ENCODE measurements at places on chromosomes 2 and 18.

DNA sequence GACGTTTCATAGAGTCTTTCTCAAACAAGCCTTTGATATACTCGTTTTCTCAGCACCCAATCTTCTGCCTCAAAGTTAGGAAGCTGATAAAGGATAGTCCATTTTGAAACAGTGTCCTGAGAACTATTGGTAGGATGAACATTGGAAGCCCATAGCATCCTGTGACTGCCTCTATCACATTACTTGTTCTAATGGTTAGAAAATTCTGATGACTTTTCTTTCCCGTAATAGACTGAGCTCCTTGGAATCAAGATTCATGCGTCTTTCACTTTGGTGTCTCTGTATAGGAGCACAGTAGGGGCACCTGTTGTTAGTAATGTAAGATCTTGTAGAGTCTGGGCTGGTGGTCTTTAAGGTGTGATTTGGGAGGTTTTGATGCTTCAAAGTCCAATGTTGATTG, 87.1 kb downstream of the SETBP1 start:
- no peak for DNase-seq

GRCh38 chr18:36188916-36189315, 1.6 kb downstream of the MOCOS start:
- DNase-seq, result no peak

GRCh38 chr2:71832844-71833243, 314.8 kb downstream of the CYP26B1 start:
- no peak for DNase-seq

DNA sequence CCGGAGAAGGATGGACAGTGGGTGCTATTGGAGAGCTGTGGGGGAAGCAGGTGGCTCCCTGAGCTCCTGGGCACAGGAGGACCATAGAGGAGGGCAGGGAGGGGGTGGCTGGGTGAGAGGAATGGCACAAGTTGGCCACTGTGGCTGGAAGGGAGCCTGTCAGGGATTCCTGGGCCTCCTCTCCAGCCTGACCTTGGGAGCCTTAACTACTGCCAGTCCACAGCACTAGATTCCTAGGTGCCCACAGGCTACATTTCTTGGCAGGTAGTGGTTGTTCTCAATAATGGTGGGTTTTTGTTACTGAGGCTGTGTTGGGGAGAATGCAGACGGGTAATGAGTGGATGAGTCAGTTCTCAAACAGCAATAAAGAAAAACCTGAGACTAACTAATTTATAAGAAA, 26.0 kb downstream of the EFHD1 start:
- no peak for DNase-seq

- DNase-seq, result no peak
Observed at GRCh38 chr2:28454016-28454930, 41.6 kb upstream of the PLB1 start.

DNA sequence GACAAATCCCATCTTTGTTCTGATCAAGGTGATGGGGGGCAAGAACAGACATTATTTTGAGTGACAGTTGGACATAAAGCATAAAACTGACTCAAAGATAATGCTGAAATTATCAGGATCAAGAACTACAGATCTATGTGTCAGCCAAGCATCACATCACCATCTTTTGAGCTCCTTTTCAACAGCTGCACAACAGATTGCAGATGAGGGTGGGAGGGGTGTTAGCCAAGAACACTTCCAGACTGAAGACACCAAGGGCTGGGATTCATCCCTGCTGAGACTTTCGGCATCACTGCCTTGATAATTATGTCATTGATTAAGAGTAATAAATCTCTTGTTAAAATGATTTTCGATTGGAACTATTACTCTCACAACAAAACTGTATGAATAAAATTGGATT, 191.5 kb upstream of the NETO1 start:
- no peak for DNase-seq

DNA sequence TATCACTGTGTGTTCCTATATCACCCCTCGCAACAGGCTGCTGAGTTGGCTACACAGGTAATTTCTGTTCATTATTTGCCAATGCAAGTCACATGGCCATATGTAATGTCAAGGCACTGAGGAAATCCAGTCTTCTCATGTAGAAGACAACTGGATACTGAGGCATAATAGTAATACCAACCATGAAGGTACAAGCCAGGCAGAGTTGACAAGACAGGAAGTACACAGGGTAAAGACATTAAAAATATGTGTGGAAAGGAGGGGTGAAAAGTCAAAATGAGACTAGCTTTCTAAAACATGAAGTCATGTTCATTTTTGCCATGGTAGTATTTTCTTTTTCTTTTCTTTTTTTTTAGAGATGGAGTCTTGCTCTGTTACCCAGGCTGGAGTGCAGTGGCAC, 17.5 kb upstream of the RNF138 start:
- DNase-seq, result no peak

- DNase-seq, result no peak
Observed at GRCh38 chr2:210460322-210461227, 16.0 kb downstream of the LANCL1 start.

DNA sequence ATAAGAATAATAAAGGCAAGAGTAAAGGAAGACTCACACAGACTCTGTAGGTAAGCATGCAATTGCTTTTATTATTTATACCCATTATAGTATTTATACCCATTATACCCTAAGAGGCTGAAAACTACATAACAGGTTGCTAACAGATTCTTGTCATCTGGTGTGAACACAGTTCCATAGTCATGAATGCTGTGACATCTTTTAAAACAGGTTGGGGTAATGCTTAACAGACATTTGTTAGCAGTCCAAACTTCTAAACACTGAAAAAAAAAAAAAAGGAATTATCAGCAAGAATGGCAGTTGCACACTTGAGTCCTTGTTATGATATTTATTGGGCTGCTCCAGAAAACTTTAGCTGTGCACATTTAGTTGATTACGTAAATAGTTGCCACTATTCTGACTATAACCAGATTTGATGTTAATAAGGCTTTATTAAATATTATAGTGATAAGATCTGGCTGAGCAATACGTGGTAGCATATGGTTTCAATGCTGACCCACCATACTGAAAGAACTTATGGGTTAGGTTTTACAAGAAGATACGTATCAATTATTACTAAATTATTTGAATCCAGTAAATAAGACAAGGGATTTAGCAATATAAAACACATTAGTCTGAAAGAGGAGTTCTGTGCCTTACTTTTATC, 888.8 kb downstream of the LRRTM4 start:
- DNase-seq, result no peak

- DNase-seq, result no peak
Observed at GRCh38 chr2:177400337-177400923, 7.9 kb downstream of the AGPS start.

- no peak for DNase-seq
Observed at GRCh38 chr2:174572556-174572955, 25.0 kb downstream of the WIPF1 start.

DNA sequence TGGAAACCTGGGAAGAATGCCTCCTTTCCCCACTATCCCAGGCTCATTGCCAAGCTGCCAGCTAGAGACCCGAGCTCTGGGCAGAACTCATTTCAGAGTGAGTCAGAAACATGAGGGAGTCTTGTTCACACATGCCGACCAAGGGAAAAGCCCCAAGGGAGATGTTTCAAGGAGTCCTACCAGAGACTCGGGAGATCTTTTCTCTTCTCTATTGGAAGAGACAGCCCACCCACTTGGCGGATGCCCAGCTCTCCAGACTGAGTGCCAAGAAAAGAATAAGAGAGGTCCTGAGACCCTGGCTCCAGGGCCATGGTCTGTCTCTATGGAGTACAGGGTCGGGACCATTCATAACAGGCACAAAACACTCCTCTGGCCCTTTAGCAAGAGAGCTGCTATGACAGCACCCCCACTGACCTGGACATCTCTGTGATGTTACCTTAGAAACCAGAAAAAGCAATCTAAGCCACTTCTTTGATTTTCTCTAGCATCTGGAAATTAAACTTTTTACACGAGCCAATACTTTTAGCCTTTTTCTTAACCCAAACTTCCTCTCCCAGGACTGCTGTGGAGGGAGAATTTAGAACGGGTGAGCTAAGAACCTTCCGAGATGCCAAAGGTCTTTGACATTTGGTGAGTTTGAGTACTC, 18.5 kb upstream of the IGFBP5 start:
- no peak for DNase-seq

DNA sequence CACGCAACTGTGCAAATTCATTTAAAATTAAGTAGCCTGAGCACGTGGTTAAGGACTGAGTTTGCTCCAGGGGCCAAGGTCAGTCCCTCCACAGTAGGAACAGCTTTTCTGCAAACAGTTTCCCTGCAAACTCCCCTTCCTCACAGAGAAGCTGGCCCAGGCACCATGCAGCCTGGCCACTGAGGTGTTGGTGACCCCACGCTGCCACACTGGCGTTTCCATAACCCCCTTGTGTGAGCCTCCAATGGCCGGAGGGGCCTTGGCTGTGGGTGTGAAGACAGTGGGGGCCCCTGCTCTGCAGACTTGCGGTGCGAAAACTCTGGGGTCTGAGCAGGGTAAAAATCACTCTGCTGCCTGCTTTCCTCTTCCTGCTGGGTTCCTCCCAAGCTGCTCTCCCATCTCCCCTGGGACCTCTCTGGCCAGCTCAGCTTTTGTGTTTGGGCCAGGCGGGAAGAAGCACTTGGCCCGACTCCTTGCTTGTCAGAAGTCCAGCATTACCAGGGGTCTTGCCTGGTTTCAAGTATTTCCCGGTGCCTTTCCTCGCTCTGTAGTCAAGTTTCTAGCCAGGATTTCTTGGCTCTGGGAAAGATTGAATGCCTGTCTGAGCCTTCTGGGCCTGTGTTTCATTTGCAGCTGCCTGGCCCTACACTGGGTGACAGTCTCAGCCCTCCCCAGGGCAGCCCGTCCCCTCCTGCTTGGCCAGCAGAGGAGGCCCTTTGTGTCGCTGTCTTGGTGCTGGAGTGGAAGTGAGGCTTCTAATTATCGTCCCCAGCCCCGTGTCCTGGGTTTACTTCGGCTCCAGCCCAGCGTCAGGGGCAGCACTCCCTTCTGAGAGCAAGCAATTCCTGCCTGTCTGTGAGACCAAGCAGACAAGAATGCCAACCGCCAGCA, 131.4 kb upstream of the SLC1A4 start:
- DNase-seq, result no peak

GRCh38 chr2:26460613-26461031, 17.3 kb downstream of the OTOF start:
- no peak for DNase-seq

GRCh38 chr18:59345556-59345955, 13.5 kb downstream of the LMAN1 start:
- DNase-seq, result no peak

GRCh38 chr2:88082781-88083180, 15.2 kb downstream of the SMYD1 start:
- DNase-seq, result no peak

GRCh38 chr2:205937211-205937610, 148.8 kb downstream of the INO80D start:
- no peak for DNase-seq

DNA sequence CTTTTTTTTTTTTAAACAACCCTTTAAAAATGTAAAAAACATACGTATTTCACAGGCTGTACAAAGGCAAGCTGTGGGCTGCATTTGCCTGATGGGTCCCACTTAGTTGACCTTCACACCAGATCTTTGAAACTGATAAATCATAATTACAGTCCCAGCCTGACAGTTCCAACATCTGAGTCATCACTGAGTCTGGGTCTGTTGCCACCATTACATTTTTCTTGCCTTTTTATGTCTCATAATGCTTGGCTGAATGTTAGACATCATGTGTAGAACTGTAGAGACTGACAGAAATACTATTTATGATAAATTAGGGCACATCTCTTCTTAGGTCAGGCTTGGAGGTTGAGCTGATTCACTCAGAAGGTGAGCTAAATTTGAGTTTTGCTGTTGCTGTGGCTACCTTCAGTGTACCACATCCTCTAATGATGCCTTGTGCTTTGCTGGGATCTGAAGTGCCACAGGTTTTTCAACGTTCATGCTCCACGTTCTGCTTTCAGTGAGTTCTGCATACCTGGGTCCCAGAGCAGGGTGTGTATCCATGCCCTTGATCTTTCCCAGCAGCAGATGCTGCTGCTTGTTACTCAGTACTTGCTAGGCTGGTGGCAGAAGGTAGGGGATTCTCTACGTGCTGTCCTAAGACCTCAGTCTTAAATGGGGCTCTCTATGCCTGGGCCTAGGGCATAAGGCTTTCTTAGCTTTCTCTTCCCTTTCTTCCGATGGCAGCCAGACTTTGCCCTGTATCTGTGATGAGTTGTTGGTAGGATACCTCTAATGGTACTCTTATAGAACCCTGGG, 160.6 kb upstream of the SMAD7 start:
- no peak for DNase-seq

GRCh38 chr2:8600456-8600855, 81.4 kb upstream of the ID2 start:
- DNase-seq, result no peak

GRCh38 chr18:70732916-70733315, 444.1 kb downstream of the SOCS6 start:
- no peak for DNase-seq

All from SIG-M5 (cell line).